MCF 10A (cell line): ENCODE measurements at places on chromosomes 1 and 21. TPM values are rescaled to one million over a fixed set of nuclear protein-coding genes. Genes with fewer than 3 reads are reported as not detected.
A peak's percentile ranks its signal among the peaks of the same experiment; 100 is the strongest.

- DNase-seq, result no peak
- no peak overlapping the region for H3K4me3 ChIP-seq
- no peaks in the 10 kb centered on the region for H3K27me3 ChIP-seq
- peaks cover 6% of the 10 kb centered on the region for H3K4me1 ChIP-seq
- H3K36me3 ChIP-seq, result peaks cover 61% of the 10 kb centered on the region
These were observed 21.6 kb upstream of the SLC45A3 start for GRCh38 chr1:205701891-205702290.

GRCh38 chr1:20078171-20078651, 8.2 kb downstream of the PLA2G5 start:
- H3K36me3 ChIP-seq, result no peaks in the 10 kb centered on the region
- no peak for DNase-seq
- H3K27ac ChIP-seq, result no peak overlapping the region
- no peak overlapping the region for H3K4me3 ChIP-seq
- H3K4me1 ChIP-seq, result no peaks in the 10 kb centered on the region

SYCP1 gene
- total RNA-seq, result not detected in 2 replicates

GRCh38 chr1:116492358-116492811, 78.4 kb downstream of the CD58 start:
- no peak overlapping the region for H3K4me3 ChIP-seq
- H3K4me1 ChIP-seq, result peaks cover 39% of the 10 kb centered on the region
- DNase-seq, result no peak

DNA sequence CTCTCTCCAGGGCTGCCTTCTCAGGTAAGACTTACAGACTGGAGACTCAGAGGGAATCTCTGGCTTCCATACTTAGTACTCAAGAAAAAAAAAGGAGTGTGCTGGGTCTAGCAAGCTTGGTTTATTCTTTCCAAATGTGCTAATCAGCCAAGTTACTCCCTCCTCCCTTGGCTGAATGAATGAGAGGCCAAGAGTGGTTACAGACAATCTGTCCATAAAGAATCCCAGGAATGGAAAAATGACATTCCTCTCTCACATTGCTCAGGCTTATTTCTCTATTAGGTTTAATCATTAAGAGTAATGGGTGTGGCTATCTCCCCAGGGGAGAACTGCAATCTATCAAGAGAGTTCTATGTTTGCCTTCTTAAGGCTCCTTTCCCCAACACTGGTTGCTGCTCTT, 547.3 kb upstream of the PLXNA2 start:
- no peaks in the 10 kb centered on the region for H3K36me3 ChIP-seq
- no peak overlapping the region for H3K27ac ChIP-seq
- H3K4me3 ChIP-seq, result no peak overlapping the region
- no peaks in the 10 kb centered on the region for H3K27me3 ChIP-seq
- H3K4me1 ChIP-seq, result no peaks in the 10 kb centered on the region

MROH9 gene
- not detected in 2 replicates for total RNA-seq

DNA sequence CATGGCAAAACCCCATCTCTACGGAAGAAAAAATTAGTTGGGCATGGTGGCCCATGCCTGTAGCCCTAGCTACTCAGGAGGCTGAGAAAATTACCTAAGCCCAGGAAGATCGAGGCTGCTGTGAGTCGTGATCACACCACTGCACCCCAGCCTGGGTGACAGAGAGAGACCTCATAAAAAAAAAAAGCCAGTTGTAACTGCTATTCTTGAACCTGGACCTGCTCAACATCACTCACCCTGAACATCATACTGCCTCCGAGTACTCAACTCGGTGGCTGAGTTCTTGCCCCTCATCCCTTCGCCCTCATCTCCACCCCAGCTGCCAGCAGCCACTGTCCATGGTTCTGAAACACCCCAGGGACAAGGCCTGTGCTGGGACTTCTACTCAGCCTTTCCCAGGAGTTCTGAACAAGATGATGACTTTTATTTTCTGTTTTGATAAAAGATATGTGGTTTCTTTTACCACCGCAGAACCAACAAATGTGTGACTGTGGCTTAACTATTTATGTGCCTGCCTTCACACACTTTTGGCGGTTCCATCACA, 5.4 kb upstream of the DISP3 start:
- peaks cover 45% of the 10 kb centered on the region for H3K27me3 ChIP-seq
- H3K27ac ChIP-seq, result no peak overlapping the region
- no peaks in the 10 kb centered on the region for H3K4me1 ChIP-seq
- H3K36me3 ChIP-seq, result no peaks in the 10 kb centered on the region
- H3K4me3 ChIP-seq, result no peak overlapping the region

- H3K27me3 ChIP-seq, result no peaks in the 10 kb centered on the region
- no peak overlapping the region for H3K27ac ChIP-seq
- peaks cover 32% of the 10 kb centered on the region for H3K4me1 ChIP-seq
- peaks cover 28% of the 10 kb centered on the region for H3K36me3 ChIP-seq
These were observed 44.1 kb downstream of the GPR3 start for GRCh38 chr1:27436204-27437159.

GBP4 gene
- total RNA-seq, result 0.05 TPM in 1 of 2 replicates, not detected in the other

- DNase-seq, result peak; percentile 73
- H3K27ac ChIP-seq, result no peak overlapping the region
- H3K4me3 ChIP-seq, result no peak overlapping the region
These were observed 2.9 kb upstream of the SHCBP1L start for GRCh38 chr1:182955596-182956588.
